Progenitor cell of endocrine pancreas (in vitro differentiated cells): ENCODE measurements at places on chromosomes 11 and 22. TPM values are rescaled to one million over a fixed set of nuclear protein-coding genes. Genes with fewer than 3 reads are reported as not detected.

Gene CADM1
- total RNA-seq, result 147 and 154 TPM in 2 replicates

DNA sequence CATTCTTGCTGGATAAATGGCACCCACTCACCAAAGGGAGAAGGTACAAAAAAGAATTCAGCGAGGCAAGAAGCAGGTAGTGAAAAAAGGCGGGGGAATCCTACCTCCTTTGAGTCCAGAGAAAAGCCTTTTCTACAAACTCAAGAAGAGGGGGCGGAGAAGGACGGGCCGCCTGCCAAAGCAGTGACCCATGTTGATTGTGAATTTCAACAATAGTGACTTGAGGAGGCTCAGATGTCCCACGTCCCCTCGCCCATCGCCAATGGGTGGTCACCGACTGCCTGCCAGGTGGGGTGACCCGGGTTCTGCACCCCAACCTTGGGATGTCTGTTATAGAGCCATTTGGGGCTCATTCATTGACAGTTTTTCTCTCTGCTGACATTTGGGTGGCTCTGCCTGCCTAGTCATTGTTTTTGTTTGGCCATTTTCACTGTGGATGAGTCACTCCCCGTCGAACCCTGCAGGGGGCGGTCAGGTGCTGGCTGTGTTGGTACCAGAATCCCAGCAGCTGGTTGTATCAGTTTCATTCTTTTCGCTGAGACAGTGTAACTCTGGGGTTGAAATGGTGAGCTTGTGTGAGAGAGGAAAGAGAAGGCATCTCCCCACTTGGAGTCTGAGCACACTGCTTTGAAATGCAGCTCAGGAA lies 163.4 kb upstream of the NCAM1 start:
- no peaks in the 10 kb centered on the region for H3K27me3 ChIP-seq
- H3K4me3 ChIP-seq, result no peak overlapping the region
- no peaks in the 10 kb centered on the region for H3K36me3 ChIP-seq
- H3K4me1 ChIP-seq, result peaks cover 29% of the 10 kb centered on the region

GRCh38 chr11:63023841-63024648 lies 8.4 kb upstream of the SLC22A8 start:
- H3K36me3 ChIP-seq, result no peaks in the 10 kb centered on the region
- peak; percentile 84 for DNase-seq
- no peak overlapping the region for H3K27ac ChIP-seq
- peaks cover 18% of the 10 kb centered on the region for H3K27me3 ChIP-seq
- H3K4me3 ChIP-seq, result no peak overlapping the region

GRCh38 chr22:39132871-39133524 lies 19.5 kb downstream of the CBX7 start:
- no peaks in the 10 kb centered on the region for H3K36me3 ChIP-seq
- H3K27me3 ChIP-seq, result peaks cover 7% of the 10 kb centered on the region
- no peak overlapping the region for H3K4me3 ChIP-seq
- no peak for DNase-seq

GRCh38 chr11:11279956-11280689 lies 72.9 kb downstream of the CSNK2A3 start:
- H3K27ac ChIP-seq, result peak overlapping the region; percentile 75
- peaks cover 13% of the 10 kb centered on the region for H3K4me1 ChIP-seq
- no peak overlapping the region for H3K4me3 ChIP-seq
- no peaks in the 10 kb centered on the region for H3K27me3 ChIP-seq
- H3K36me3 ChIP-seq, result no peaks in the 10 kb centered on the region
- DNase-seq, result no peak

DNA sequence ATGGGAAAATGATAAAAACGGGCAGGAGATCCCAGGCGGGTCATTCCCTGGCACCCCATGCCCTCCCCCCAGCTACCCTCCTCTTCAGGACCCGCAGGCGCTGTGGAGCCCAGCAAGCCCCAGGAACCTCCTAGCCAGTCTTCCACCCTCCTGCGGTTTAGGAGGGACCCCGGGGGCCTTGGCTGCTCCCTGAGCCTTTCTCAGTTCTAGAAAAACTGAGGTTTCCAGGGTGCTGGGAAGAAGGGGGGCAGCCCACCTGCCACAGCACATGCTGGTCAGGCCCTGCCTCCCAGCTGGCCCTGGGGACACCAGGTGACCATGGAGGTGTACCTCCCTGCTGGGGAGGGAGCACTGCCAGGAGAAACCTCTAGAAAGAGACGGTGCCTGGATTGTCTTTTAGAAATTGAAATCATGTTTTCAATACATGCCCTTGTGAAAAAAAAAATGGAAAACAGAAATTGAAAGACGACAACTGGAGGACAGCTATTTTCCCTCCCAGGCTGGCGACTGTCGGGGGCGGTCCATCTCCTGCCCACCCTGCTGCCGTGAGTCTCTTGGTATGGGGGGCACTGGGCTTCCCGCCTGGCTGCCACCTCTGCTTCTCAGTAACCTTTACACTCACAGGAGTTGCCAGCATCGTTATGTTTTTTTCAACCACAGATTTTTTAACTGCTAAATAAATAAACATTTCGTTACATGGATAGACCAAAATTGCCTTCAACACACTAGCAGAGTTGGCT lies 398.5 kb downstream of the TBC1D22A start:
- H3K27ac ChIP-seq, result no peak overlapping the region
- H3K36me3 ChIP-seq, result no peaks in the 10 kb centered on the region
- no peak overlapping the region for H3K4me3 ChIP-seq
- H3K4me1 ChIP-seq, result no peaks in the 10 kb centered on the region
- H3K27me3 ChIP-seq, result no peaks in the 10 kb centered on the region

- peaks cover 40% of the 10 kb centered on the region for H3K4me1 ChIP-seq
- H3K4me3 ChIP-seq, result no peak overlapping the region
- no peaks in the 10 kb centered on the region for H3K27me3 ChIP-seq
- peaks cover 4% of the 10 kb centered on the region for H3K36me3 ChIP-seq
Measured at GRCh38 chr11:73530109-73530508, 67.8 kb downstream of the FAM168A start.
